ENCODE measurements at places on chromosomes 2 and 18.

- DNase-seq = no peak
Observed at GRCh38 chr2:16260041-16260830, 319.9 kb downstream of the MYCN start.

DNA sequence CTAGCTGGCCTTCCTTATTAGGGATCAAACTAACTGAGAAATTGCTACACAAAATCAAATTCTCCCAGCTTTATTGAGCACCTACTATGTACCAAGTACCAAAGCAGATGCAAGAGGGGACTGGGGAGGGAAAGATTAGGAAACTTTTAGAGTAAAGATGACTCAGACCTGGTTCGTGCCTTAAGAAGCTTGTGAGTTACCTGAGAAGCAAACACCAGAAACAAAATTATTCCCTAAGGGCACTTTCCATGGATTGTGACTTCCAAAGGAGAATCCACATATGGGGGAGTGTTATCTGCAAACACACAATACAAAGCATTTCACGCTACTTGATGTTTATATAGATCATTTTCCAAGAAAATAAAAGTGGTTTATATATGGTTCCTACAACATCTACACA, 326.9 kb upstream of the HNRNPA3 start:
- DNase-seq = no peak

DNA sequence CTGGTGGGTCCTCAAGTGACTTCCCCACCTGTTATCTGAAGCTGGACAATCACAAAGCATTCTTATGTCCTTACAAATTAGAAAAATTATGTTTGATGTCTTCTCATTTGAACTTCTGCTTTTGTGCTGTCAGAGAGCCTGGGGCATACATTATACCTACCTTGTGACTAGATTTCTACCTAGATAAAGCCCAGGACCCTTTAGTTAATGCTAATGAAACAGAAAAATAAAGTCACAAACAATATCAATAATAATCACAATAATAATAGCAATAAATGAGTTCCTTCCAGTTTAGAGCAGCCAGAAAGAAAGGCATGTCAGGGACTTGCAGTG, 456.4 kb downstream of the SETBP1 start:
- no peak for DNase-seq

- DNase-seq = no peak
Observed at GRCh38 chr2:119326938-119327337, 39.7 kb downstream of the C2orf76 start.

GRCh38 chr18:74785632-74786031, 188.0 kb downstream of the ZNF407 start:
- no peak for DNase-seq

GRCh38 chr2:240469239-240469636, 33.8 kb downstream of the GPC1 start:
- no peak for DNase-seq

DNA sequence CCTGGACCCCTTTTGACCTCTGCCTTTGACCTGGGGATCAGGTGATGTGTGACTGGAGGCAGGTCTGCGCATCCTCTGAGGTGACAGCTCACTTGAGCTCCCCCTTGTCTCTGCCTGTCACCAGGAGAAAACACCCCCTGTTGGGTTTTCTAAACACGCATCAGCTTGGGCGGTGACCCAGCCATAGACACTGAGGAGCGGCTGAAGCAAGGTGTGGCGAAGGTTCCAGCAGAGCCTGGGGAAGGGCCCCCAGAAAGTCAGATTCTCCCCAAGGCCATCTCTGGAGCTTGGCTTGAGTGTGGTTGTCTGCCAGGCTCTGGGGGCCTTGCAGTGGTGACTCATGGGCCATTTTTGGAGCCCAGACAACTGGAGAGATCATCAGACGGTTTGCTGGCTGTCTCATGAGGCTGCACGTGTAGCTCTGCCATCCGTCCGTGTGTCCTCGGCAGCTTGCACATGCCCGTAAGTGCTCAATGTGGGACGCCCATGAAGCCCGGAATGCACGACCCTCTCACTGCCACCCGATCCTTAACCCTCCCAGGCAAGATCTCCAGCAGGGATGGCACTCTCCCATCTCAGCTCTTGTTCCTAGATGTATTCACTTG, 29.4 kb downstream of the SIX3 start:
- DNase-seq = no peak

- DNase-seq = no peak
Observed at GRCh38 chr18:77676910-77677309, 427.3 kb downstream of the GALR1 start.

DNA sequence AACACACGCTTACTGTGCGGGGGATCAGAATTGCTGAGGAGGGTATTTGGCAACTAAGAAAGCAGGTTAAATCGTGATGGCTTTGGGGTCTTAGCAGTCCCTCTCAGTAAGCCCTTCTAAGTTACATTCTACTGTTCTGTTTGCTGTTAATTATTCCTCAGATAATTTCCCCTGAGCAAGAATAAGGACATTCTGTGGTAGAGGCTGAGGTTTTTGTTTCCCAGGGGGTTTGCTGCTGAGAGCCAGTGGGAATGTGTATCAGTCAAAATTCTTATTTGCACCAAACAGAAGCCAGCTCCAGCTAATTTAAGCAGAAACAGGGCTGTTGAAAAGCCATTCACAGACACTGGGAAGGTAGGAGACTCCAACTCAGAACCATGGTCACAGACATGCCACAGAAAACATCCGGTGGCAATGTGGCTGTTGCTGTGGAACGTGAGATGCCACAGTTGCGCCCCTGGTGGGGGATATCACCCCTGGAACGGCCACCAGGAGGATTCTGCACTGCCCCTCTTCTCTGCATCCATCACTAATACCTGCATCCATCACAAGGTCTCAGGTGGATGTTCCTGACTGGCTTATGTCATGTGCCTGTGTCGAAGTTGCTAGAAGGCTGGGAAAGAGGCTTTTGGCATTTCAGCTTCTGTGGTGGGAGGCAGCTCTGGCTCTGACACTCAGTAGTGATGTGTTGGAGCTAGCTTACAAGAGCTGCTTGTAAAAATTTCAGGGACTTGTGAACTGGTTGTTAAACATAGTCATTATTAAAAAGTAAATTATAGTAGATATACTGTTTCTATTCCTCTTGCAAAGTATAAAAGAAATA, 23.2 kb downstream of the SLC4A3 start:
- no peak for DNase-seq

- DNase-seq = no peak
Observed at GRCh38 chr18:10378688-10379420, 75.6 kb upstream of the APCDD1 start.

- DNase-seq = no peak
Observed at GRCh38 chr2:45834858-45835257, 183.4 kb downstream of the PRKCE start.

DNA sequence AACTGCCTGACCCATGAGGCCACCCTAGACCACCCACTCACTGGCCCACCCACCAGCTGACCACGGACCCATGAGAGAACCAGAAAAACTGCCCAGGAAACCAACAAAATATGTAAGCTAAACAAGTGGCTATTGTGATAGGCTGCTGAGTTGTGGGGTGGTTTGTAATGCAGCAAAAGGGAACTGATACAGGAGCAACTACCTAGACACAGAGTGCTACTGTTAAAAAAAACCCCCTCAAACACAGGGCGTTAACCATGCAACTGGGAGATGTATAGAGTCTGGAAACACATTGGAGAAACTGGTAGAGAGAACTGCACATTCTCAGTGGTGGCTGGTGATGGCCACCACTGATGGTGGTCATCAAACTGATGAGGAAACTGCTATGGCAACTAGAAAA, 206.3 kb upstream of the GYPC start:
- DNase-seq = no peak

DNA sequence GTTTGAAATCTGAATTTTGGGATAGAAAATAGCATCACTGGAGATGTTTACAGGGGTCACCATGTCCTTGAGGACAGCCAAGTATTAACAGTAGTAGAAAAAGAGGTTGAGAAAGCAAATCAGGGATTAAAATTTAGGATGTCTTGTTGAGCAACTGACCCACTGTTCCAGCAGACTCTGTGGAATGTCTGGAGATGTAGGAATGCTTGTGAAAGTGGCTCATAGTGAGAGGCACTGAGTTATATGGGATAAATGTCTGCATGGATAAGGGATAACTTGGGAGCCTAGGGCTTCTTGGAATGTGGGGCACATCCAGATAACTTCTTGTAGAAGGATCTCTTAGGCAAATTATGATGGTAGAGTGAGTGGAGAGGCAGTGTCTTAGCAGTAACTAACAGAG, 495.0 kb downstream of the TMX3 start:
- DNase-seq = no peak

DNA sequence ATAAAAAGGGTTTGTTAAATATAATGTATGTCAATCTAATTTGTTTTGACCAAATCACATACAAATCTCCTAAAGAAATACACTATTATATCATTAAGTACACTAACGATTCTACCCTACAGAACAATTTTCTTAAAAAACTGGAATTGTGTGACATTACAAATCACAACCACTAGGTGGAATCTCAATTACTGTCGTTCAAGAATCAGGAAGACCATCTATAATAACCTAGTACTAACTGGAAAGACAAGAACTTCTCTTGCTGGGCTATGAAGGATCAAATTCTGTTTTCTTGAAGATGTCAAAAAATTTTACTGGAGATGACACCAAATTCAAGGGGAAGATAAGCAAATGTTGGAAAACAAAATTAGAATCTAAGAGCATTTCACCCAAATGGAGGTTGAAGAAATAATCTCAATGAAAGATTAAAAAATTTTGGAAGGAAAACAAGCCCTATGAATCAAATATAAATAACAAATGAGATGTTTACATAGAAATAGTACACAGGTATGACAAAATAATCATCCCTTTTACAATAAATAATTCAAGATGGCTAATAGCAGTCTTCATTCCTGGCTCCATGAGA, 110.9 kb downstream of the STK39 start:
- DNase-seq = no peak

- no peak for DNase-seq
Observed at GRCh38 chr2:231429901-231430300, 34.4 kb downstream of the NCL start.

GRCh38 chr2:42351864-42352263, 9.2 kb downstream of the COX7A2L start:
- no peak for DNase-seq

- no peak for DNase-seq
Observed at GRCh38 chr2:126879348-126880298, 19.1 kb upstream of the TEX51 start.

GRCh38 chr2:182868054-182868796, 1.8 kb upstream of the FRZB start:
- no peak for DNase-seq
